ENCODE measurements at places on chromosomes 4 and X.
A peak's percentile ranks its signal among the peaks of the same experiment; 100 is the strongest.

GRCh38 chr4:100848841-100849240, 331.0 kb upstream of the EMCN start:
- DNase-seq: peak; percentile 8

DNA sequence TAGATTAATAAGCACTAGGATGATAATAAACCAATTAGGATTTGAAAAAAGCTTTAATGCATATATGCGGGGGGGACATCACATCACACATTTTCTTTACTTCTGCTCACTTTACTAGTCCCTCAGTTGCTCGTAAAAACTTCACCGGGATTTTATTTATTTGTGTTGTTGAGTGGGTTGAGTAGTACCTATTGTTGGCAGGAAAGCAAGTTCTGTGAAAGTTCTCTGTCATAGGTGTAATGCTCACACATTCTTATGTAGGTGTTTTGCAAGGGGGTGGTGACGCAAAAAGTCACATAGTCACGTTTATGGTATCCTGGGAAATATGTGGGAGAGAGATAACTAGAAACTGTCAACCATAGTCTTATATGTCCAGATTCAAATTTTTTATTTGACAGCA, 65.3 kb downstream of the PDLIM5 start:
- peak; percentile 14 for DNase-seq

DNA sequence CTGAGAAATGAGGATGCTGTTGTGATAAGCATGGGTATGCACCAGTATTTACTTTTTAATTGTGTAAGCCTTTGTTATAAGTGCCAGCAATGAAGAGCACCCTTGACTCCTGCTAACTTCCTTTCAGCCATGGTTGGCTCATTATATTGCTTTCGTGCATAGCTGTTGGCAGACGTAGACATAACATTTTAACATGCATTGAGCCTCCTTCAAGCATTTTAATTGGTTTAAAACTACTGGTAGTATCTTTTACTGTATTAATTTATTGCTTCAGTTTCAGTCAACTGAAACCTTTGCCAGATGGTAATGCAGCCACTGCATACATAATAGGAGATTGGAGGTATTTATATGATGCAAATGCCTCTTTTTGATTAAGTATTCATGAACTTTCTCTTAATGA, 1285.4 kb downstream of the PCDH18 start:
- no peak for DNase-seq

DNA sequence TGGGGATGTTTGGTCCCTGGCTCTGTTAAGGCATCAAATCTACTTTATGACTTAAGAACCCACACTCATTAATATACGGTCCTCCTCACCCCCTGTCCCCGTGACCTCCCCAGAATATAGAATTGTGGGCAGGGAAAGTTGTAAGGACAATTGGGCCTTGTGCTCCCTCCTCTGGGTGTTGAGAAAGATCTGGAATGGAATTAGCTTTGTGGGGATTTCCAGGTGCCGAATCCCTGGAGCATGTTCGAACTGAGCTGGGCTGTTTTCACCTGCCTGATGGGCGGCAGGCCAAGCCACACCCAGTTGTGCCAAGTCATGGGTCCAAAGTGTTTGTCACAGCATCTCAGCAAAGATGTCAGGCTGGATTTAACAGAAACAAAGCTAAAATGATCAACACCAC, 349.3 kb upstream of the KLF3 start:
- peak; percentile 36 for DNase-seq

DNA sequence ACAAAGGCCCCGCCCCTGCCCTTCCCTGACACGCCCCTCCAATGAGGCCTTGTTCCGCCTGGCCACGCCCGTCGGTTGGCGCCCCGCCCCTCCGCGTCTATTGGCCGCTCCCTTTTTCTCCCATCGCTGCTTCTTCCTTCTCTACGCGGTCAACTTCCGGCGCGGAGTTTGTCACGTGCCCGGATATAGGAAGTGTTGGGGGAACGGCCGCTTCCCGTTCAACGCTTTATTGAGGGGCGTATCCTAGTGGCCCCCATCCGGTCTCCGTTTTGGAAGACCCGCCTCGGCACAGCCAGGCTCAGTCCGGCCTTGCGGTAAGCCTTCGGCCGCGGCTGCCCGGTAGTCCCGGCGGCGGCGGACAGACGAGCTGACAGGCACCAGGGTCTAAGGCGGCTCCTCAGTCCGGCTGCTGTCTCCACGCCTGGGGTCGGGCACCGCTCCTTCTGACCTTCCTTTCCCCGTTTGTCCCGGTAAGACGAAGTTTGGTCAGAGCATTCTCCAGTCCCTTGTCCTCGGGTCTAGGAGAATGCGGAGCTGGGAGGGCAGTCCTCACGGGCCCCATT, at the start of gene EXOC1:
Gene EXOC1, plus strand, starts transcription at position 165 of the 563 bp plus-strand sequence. CDS start 4,676 bp downstream, outside the sequence.
- DNase-seq: peak; percentile 96

- DNase-seq: peak; percentile 43
Observed at GRCh38 chrX:9396930-9397329, 67.9 kb upstream of the TBL1X start.

DNA sequence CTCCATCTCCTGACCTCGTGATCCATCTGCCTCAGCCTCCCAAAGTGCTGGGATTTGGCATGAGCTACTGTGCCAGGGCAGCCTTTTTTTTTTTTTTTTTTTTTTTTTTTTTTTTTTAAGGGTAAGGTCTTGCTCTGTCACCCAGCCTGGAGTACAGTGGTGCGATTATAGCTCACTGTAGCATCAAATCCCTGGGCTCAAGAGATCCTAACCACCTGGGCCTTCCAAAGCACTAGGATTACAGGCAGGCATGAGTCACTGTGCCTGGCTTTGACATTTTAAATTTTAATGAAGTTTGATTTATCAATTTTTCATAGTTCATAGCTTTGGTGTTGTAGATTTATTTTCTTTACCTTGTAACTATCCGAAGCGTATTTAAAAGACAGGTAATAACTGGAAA, 17.8 kb upstream of the OCIAD2 start:
- DNase-seq: no peak

- DNase-seq: no peak
Observed at GRCh38 chr4:66639361-66639760, 905.9 kb downstream of the CENPC start.

DNA sequence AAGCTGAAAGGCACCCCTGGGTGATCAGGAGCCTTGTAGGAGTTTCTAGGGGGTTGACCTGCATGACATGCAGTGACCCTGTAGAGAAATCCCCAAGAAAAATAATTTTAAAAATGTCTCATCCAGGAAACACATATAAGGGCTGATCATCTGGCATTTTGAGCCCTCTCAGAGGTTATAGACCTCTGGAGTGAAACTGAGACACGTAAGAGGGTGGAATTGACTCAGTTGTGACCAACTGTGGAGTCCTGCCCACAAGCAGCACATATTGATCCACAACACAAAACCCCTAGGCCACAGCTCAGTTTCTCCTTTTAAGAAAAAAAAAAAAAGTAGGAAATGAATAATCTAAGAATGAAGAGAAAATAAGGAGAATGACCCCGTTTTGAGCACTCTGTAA, 32.5 kb upstream of the MTMR8 start:
- no peak for DNase-seq

DNA sequence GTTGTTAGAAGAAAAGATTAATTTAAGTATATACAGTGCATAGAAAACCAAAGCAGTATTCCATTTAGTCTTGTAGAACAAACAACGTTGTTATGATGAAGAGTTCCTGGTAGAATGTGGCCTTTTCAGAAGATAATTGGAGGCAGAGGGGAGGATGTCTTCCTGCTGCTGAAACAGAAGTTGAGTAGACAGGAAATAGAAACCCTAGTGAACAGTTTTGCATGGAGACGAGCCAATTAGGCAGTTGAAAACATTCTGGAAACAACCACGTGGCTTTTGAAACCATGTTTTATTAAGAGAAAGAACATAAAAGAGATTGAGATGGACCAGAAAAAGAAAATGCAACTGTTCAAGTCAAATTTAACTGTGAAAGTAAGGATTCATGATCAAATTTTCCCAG, 325.2 kb downstream of the CAMK2D start:
- DNase-seq: peak; percentile 46

- DNase-seq: peak; percentile 18
Observed at GRCh38 chrX:54042609-54043021, 1.7 kb downstream of the PHF8 start.

GRCh38 chr4:56681158-56681852, at the start of gene HOPX:
Gene HOPX (minus strand): TSS chr4:56681296. CDS start chr4:56657816, 23,480 bp downstream.
- no peak for DNase-seq

- DNase-seq: no peak
Observed at GRCh38 chr4:153684971-153685371, 891 bp downstream of the TLR2 start.

DNA sequence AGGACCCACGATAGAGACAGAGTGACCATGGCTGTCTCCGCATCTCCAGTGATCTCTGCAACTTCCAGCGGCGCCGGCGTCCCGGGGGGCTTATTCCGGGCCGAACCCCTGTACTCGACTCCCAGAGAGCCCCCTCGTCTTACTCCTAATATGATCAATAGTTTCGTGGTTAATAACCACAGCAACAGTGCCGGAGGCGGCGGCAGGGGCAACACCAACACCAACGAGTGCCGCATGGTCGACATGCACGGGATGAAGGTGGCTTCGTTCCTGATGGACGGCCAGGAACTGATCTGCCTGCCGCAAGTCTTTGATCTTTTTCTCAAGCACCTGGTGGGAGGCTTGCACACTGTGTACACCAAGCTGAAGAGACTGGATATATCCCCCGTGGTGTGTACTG, 343 bp downstream of the DACH2 start:
- DNase-seq: no peak
